ENCODE measurements at places on chromosomes 13 and 19.

DNA sequence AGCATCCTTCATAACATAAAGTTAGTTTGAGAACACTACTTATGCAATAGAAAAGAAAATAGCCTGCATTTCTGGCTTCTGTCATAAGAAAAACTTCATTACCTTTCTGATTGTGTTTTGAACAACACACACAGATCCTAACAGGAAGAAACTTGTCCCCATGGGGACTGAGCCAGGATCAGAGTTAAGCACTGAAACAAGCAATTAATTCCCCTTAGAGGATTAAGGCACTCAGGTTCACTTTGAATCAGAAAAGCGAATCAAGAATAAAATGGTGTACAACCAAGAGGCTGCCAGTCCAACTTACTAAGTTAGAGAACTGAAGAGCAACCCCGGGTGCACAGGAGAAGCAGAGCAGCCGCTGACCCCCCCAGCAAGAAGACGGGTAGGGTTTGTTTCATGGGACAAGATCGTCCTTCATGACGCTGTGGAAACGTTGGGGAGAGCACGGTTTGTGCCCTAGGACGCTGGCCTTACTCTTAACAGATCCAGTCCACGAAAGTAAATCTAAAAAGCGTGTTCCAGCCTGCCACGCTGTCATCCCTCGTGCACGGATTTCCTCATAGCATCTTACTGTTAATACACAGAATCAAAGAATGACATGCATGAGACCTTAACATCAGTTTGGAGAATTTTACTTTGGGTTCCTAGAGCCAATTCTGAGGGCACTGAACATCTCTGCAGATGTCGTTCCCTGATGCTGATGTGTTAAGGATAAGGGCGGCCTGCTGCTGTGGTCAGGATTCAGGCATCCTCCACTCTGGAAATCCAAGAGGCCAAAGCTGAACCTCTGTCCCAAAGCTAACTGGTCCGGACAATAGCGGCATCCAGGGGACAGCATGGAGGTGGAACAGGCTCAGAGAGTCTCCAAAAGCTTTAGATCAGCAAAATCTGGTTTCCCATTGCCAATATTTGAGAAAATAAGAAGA, 46.4 kb downstream of the GGACT start:
- DNase-seq, result no peak

GRCh38 chr19:13089139-13089856, 13.4 kb downstream of the LYL1 start:
- DNase-seq, result no peak

GRCh38 chr19:28497137-28497536, 715.8 kb downstream of the UQCRFS1 start:
- DNase-seq, result no peak

DNA sequence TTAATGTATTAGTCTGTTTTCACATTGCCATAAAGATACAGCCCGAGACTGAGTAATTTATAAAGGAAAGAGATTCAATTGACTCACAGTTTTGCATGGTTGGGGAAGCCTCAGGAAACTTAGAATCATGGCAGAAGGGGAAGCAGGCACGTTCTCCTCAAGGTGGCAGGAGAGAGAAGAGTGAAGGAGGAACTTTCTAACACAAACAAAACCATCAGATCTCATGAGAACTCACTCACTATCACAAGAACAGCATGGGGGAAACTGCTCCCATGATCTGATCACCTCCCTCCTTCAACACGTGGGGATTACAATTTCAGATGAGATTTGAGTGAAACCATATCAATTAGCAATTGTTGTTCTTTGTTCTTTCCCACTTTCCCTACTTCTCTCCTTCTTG, 689.0 kb upstream of the SLITRK1 start:
- peak; percentile 25 for DNase-seq

DNA sequence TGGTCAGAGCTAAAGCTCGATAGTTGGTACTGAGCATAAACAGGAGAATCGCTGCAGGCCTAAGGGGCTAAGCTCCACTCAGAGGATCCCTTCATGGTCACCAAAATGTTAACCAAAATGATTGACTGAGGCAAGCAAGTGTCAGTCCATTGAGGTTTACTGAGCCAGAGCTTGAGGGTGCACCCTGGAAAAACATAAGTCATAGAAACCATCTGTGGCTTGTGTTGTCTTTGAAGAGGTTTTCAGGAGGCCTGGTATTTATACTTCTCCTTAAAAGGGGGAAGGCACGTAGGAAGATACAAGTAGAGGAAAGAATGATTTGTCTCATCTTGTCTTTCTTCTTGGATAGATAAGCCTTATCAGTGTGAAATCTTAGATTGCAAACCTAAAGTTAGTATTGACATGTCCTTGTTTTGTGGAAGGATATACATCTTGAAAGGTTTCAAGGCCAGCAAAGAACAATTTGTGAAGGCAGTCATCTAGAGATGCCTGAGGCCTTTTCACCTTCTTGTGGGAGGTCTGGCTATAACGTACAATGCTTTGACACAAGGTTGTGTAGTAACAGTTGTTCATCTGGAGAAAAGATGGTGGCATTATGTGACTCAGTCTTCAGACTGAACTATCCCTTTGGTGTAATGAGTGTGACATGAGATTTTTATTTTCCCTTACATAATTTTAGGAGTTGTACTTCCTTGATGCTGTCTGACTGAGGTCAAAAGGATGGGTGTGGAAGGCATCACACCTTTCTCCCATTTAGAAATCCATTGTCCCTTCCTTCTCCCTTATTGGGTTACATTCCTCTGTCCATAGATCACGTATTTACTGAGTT, 14.7 kb upstream of the CEACAM6 start:
- DNase-seq, result no peak

DNA sequence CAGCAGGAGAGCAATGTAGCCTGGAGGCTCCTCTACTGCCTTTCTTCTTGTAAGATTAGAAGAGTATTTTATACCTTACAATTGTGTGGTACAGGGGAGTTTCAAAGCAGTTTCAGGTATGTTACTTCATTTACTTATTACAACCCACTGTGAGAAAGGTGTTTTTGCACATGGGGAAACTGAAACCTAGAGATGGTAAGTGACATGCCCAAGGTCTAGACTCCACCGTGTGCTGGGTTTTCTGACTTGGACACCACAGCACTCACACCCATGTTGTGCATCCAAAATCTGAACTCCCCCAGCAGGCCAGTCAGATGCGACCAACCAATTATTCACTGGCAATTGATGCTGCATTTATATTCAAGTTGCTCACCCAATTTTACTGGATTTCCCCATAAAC, 22.8 kb downstream of the ERICH6B start:
- DNase-seq, result no peak

GRCh38 chr13:29763436-29764180, 86.8 kb downstream of the UBL3 start:
- DNase-seq, result no peak

DNA sequence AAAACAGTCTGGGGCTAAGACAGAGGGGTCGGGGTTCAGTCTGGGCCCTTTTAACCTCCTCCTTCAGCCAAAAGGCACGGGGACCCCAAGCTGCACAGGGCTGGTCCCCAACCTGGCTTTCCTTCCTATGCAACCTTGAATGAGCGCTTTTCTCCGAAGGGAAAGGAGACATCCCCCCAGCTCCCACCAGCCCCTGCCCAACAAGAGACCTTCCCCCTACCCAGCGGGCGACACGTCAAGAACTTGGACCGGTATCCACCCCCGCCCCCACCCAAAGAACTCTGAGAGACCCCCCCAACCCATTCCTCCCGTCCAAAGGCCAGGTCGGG, 35.0 kb upstream of the NANOS3 start:
- no peak for DNase-seq

GRCh38 chr19:4120559-4121272, 3.2 kb downstream of the MAP2K2 start:
- no peak for DNase-seq

DNA sequence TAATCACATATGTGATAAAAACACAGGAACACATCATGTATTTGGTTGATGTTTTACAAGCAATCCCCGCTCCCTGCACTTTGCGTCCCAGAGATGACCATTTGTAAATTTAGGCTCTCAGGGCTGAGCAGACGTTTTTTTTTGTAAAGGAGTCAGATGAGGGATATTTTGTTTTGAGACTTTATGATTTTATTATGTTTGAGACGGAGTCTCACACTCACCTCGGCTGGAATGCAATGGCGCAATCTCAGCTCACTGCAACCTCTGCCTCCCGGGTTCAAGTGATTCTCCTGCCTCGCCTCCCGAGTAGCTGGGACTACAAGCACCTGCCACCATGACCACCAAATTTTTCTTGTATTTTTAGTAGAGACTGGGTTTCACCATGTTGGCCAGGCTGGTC, 1.4 kb downstream of the TLE6 start:
- no peak for DNase-seq

DNA sequence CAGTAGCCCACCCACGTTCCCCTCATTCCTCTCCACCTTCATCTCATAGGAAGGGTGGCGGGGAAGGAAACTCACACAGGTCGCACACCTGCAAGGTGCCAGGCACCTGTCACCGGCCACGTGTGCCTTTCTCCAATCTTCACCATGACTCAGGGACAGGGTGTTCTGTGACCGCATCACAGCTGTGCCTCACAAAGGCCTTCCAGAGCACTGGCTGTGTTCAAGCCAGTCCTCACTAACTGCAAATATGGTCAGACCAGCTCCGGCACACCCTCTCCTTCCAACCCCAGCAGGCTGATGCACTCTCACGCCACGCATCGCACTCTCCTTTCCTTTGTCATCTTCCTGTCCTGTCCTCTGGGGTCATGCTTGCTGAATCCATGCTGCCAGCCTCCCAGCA, 415.9 kb downstream of the IRS2 start:
- no peak for DNase-seq

- DNase-seq, result no peak
Measured at GRCh38 chr13:51769455-51770127, 34.4 kb downstream of the DHRS12 start.

- no peak for DNase-seq
Measured at GRCh38 chr13:29547153-29547552, 48.3 kb downstream of the SLC7A1 start.
